ENCODE measurements at places on chromosomes 12 and 14.

- peak; percentile 3 for DNase-seq
Measured at GRCh38 chr14:39488600-39488999, 56.4 kb upstream of the FBXO33 start.

DNA sequence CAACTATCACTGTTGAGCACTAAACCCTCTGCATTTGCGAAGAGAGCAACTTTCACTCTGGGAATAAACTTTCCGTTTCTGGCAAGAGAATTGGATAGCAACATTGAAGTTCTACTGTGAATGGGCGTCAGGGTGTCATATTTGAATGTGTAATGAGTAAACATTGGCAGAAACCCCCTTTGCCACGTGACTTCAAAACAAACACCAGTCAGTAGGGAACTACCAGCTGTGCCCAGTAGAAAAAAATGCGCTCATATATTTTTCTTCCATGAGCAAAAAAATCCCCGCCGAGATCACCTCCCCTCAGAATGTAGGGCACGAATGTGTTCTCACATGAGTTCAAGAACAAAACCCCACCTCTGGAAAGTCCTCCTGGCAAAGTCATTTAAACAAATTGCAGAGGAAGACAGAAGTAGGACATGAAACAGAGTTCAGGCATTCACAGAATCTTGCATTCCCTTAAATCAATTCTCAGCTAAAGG, 80.6 kb downstream of the BTG1 start:
- DNase-seq, result peak; percentile 48

DNA sequence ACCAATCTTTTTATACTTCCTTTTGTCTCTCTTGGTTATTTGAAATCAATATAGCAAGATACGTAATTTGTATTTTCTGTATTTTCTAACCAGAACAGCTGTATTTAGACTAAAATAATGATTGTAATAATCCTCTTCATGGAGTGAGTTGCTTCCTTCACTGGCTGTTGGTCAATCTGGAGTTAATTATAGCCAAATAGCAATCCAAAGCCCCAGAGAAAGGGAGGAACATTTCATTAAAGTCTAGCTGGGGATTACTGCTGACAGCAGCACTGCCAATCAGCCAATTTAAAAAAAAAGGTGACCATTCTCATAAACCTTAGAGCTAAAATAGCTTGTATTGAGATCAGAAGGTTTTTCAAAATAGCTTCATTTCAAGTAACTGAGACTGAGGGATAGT, 118.0 kb downstream of the TRHDE start:
- DNase-seq, result peak; percentile 15

- DNase-seq, result peak; percentile 19
Measured at GRCh38 chr14:54877015-54877702, 25.5 kb downstream of the GCH1 start.

DNA sequence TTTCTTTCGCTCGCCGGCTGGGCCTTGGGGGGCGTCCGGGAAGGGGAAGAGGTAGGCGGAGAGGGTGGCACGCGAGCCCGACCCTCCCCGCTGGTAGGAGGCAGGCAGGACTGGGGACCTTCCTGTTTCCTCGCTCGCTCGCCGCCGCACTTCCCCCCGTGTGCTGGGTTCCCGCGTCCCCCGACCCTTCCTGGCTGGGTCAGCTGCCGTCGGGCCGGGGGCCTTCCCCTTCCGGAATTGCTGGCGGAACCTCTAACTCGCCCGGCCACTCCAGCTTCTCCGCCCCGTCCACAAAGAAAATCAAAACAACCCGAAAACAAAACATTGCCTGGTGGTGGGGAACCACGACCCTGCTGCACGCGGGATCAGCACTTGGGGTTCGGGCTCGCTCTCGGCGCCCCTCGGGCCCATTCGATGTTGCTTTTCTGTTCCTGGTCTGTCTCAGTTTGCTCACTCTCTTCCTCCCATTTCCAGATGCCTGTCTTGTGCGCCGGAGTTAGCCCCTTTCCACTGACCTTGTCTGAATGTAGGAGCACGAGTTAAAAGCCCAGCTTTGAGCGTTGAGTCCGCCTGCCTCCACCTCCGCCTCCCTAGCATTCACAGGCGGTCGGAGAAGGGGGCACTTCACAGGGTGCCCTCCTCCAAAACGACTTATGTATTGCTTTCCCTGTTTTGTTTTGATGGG, 581 bp downstream of the PAPOLA start:
- peak; percentile 20 for DNase-seq

GRCh38 chr12:6766651-6767349, 637 bp downstream of the PTMS start:
- peak; percentile 60 for DNase-seq

DNA sequence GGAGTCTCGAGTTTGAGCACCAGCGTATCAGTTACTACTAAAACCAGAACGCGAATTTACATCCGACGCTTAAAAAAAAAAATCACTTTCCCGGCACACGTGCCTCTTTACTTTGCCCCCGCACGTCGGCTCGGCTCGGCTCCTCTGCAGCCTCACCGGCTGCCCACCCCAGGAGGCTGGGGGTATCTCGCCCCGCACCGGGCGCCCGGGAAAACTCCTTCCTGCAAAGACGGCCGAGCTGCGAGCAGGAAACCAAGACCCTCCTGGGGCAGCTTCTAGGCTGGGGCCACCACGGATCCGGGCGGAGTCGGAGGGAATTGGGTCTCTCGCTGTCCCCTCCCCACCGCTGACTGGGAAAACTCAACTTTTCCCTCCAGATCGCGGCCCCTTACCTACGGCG, 610 bp downstream of the VSIG10 start:
- peak; percentile 5 for DNase-seq

DNA sequence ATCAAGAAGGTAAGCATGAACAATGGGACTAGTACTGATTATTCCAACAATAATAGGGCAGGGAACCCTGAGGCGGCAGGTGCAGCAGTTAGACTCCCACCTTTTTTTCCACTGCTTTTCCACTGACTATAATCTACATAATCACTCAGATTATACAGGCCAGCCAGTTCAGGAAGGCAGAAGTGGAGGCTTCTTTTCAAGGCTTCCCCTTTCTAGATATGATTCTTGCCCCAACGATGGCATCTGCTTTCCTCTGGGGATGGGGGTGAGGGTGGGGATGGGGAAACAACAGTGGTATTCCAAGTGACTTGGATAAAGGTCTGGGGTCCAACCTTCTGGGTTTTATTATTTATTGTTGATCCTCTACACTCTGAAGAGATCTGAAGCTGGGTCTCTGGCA, 331 bp downstream of the NCKAP1L start:
- no peak for DNase-seq

DNA sequence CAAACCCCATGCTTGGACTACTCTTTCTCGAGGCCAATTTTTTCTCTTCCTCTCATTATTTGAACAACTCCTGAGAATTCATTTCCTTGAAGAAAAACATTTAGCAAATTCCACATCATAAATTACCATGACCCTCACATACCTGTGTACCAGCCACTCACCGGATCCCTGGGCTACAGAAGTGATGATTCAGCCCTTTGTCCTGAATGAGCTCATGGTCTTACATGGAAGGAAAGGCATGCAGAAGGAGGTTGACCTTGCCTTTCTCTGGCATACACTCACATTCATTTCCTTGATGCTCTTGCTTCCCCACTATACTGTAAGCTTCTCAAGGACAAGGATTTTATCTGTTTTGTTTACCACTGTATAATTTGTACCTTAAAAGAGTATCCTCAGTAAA, 191.5 kb downstream of the SLC5A8 start:
- DNase-seq, result peak; percentile 88

GRCh38 chr12:4154672-4155225, 118.8 kb upstream of the CCND2 start:
- no peak for DNase-seq

DNA sequence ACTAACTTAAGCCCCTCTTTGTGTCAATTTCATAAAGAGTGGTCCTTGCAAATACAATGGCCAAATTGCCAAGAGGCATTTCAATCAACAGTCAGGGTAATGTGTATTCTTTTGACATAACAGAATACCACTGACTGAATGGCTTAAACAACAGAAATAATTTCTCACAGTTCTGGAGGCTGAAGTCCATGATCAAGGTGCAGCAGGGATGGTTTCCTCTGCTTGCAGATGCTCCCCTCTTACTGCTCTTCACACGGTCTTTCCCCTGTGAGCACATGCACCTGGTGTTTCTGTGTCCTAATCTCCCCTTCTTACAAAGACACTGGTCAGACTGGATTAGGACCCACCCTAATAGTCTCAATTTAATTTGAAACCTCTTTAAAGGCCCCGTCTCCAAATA, 31.9 kb downstream of the FGFR1OP2 start:
- DNase-seq, result no peak

- peak; percentile 40 for DNase-seq
Measured at GRCh38 chr12:115308918-115309317, 624.9 kb upstream of the TBX3 start.

DNA sequence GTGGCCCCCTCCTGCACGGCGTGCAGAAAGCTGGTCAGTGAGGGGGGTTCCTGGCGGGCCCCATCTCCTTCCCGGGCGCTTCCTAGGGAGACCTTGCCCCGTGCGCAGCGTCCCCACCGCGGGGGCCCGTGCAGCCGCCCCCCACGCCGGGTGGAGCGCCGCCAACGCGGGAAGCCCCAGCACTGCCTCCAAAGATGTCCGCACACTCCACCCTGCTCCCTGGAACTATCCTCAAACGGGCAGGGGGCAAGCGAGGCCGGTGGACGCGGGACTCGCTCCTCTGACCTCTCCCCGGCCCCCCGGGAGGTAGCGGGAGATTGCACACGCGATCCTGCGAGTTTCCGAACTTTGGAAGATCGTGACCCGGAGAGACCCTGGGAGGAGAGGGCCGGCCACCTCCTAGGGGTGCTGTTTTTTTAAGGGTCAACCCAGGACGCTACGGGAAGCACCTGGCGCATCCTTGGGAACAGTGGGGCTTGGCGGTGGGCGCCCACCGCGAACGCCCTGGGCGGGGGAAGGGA, 1.5 kb upstream of the FZD10 start:
- no peak for DNase-seq

GRCh38 chr14:22802860-22803686, 12.2 kb downstream of the SLC7A7 start:
- no peak for DNase-seq

DNA sequence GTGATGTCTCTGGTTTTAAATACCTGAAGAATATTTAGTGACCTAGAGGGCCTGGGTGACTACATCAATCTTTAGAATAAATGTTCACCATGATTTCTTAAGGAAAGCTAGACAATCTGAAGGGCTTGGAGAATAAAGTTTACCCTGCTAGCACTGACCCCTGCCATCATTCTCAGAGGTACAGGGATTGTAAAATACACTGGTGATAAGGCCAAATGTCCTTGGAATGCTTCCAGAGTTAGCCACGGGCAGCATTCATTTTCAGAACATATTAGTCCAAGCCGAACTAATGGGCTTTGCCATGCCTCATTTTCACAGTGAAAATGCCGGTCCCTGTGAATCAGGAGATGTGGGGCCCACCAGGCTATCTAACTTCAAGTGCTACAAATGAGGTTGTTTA, 1381.7 kb upstream of the SEL1L start:
- no peak for DNase-seq

- no peak for DNase-seq
Measured at GRCh38 chr14:25896777-25897176, 701.1 kb downstream of the NOVA1 start.

DNA sequence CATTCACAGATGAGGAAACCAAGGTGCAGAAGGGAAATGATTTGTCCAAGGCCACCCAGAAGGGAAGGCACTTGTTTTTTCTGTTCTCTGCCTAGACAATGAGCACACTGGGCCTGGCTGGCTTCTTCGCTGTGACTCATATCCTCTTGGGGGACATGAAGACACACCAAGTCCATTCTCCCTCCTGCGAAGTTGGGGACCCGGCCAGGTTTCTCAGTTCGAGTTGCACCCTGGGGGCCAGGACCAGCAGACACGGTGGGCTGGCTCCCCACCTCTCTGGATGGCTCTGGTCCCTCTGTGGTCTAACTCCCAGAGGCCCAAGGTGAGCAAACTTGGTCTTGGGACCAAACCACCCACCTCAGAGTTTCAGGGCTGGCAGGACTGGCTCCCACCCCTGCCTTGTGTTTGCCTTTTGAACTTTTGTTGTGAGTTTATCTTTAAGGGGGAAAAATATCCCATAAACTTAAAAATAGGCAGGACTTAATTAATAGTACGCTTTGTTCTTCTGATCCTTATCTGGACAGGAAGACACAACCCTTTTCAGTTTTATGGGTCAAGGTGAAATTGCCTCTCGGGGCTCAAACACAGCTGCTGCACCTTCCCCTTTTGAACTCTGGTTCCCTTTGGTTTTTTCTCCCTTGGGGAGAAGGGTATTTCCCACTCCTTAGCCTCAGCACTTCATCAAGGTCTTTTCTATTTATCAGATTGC, 9.0 kb upstream of the MLEC start:
- peak; percentile 21 for DNase-seq

- no peak for DNase-seq
Measured at GRCh38 chr12:130026608-130027176, 122.9 kb upstream of the TMEM132D start.

DNA sequence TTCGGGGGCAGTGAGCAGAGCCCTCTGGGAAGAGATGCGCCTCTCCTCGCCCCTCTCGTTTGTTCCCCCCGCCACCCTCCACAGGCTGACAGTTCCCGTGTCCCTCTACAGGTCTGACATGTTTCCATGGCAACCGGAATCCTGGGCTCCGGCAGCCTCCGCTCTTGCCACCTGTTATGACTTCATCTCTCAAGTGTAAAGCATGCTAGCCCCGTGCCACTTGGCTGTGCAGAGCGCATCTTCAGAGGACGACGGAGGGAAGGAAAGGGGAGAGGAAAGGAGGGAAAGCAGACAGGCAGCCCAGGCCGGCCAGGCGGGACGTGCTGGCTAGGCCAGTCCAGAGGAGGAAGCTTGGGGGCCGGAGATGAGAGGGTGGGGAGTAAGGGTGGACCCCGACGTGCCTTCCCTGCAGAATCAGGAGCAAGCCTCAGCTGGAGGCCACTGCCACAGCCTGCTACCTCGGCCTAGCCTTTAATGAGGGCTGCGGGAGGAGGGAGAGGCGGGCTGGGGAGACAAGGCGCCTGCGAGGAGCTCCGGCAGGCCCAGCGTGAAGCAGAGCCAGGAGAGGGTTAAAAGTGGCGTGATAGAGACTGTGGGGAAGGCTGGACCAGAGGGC, 214.3 kb downstream of the DPF3 start:
- no peak for DNase-seq

- peak; percentile 66 for DNase-seq
Measured at GRCh38 chr14:103423050-103423461, 37.8 kb downstream of the MARK3 start.

DNA sequence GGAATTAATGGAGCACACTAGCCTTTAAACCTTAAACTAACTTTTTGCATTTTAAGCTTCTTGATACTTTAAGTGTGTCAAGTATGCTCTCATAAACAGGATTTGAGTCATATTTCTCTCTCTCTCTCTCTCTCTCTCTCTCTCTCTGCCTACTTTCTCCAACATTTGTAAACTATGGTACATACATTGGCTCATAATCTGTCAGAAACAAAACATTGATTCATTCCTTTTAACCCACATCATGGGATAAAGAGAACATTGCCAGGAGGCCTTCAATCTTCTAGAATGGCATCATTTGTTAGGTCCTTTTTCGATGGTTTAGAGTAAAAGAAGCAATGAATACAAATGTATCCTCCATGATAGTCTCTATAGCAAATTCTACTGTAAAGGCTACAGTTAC, 81.6 kb upstream of the RERGL start:
- peak; percentile 59 for DNase-seq

GRCh38 chr12:116245189-116245588, 32.3 kb downstream of the MED13L start:
- DNase-seq, result no peak
